Cardiac muscle cell (in vitro differentiated cells and primary cell): ENCODE measurements at places on chromosomes 6 and 20. TPM values are rescaled to one million over a fixed set of nuclear protein-coding genes. Genes with fewer than 3 reads are reported as not detected.
A peak's percentile ranks its signal among the peaks of the same experiment; 100 is the strongest.

- no peak for DNase-seq
Observed at GRCh38 chr6:51118792-51119191, 300.1 kb downstream of the TFAP2B start.

DNA sequence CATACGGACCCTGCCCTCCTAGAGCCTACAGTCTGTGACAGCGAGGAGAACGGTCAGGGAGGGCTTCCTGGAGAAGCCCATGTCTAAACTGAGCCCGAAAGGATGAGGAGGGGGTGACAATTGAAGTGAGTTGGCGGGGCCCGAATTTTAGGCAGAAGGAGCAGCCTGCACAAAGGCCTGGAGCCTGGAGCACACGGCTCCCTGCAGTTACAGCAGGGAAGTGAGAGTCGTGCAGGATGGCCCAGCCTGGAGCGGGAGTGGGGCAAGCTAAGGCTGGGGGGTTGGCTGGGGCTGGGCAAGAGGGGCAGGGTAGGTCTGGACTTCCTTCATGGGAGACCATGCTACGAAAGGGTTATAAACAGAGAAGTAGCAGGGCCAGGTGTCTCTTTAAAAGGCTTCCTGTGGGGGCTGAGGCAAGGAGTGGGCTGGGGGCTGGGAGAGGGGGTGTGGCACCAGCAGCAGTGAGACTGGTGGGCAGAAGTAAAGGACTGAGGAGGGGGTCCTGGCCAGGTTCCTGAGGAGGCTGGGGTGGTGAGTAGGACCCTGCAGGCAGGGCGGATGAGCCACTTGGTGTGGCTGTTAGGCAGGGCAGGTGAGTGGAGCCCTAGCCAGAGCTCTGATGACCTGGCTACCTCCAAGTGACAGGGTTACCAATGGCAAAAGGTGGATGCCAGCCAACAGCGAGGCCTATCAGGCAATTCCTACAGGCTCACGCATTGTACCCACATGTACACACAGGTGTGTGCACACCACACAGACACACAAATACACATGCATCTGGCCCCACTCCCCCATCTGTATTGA lies 119.2 kb downstream of the MRPL14 start:
- no peak for DNase-seq

DNA sequence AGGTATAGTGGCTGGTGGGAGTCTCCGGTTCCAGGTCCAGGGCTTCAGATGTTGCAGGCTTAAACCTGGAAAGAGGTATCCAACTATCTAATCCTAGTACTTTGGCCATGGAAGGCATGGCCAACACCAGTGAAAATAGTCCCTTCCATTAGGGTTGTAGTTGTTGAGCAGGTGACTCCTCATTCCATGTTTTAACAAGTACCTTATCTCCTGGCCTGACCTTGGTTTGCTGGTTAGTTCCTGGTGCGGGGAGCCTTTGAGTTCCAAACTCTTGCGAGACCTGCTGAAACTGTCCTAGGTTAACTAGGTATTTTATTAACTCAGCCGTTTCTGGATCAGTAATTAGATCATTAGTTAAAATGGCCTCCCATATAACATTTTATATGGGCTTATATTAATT lies 165.1 kb upstream of the PROKR2 start:
- DNase-seq = no peak

Gene APMAP
- total RNA-seq = 50.4 and 60.6 TPM in 2 replicates

Gene PPP1R18
- 25.7 and 43.5 TPM in 2 replicates for total RNA-seq

DNA sequence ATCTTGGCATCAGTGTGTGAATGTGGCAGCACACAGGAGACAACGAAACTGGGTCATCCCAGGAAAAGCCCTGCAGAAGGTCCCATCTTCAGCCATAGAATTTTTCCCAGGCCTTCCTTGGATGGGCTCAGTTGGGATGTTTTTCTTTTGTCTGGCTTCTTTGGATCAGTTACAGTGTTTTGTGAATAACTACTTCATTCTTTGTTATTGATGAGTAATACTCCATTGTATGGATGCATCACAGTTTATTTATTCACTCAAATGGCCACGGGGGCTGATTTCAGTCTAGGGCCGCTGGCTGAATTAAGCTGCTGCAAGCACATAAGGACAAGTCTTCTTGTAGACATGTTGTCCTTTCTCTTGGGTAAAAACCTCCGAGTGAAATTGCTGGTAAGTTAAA lies 81.3 kb upstream of the CD93 start:
- no peak for DNase-seq

Gene MACROD2
- total RNA-seq = 6.1 and 14.4 TPM in 2 replicates

DNA sequence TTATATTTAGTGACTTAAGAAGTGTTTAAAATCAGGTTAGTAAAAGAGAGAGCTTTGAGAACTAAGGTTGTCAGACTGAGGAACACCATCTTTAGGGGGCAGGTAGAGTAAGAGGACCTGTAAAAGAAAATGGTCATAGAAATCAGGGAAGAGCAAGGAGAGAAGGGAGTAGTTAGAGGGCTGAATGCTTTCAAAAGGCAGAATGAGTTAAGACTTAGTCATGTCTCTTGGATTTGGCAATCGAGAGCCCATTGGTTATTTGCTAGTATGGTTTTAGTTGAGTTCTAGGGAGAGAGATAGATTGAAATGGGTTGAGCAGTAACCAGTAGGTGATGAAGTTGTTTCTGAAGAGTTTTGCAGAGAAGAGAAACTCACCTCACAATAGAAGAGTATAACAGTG lies 51.1 kb downstream of the RALGAPB start:
- DNase-seq = peak; percentile 40

- no peak for DNase-seq
Observed at GRCh38 chr20:1810926-1811620, 84.1 kb upstream of the SIRPA start.

- DNase-seq = peak; percentile 86
Observed at GRCh38 chr6:19988555-19988954, 151.4 kb downstream of the ID4 start.

DNA sequence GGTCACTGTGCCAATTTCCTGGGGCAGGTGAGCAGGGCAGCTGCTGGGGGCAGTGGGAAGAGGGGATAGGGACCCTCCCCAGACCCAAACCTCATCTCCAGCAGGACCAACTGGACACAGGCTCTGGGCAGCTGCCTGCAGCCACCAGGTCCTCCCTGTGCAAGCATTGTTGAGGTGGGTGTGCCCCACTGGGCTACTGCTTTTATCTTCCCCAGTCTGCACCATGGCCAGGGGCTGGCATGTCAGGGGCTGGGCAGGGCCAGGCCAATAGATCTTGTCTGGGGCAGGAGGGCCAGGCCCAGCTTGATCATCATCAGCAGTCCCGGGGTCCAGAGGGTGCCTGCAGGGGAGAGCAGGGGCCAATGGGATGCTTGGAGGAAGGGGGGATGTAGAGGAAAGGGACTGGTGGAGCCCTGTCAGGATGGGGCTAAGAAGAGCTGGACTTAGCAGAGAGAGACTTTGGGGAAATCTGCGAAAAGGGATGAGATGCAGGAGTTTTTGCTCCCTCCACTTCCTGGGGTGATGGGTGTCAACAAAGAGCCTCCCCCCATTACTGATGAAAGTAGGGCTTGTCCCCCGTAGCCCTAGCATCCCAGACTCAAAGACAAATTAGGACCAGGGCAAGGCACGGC lies 5.7 kb downstream of the EBF4 start:
- no peak for DNase-seq

GRCh38 chr6:105561486-105561885 lies 158.6 kb upstream of the PREP start:
- DNase-seq = no peak

Gene SIRPA
- total RNA-seq = 43.0 and 58.3 TPM in 2 replicates

Gene FAM83C
- total RNA-seq = 0.49 TPM in 1 of 2 replicates, not detected in the other
